Foreskin keratinocyte (primary cell): ENCODE measurements at places on chromosomes 2 and 18. TPM values are rescaled to one million over a fixed set of nuclear protein-coding genes. Genes with fewer than 3 reads are reported as not detected.

LOXL3 gene
- total RNA-seq = 1.4 and 1.9 TPM in 2 replicates

SF3B6 gene
- total RNA-seq = 176 and 192 TPM in 2 replicates

CXCR2 gene
- total RNA-seq = 0.25 and 0.31 TPM in 2 replicates

GATA6 gene
- 0.03 and 0.07 TPM in 2 replicates for total RNA-seq

EVX2 gene
- total RNA-seq = not detected in 2 replicates
